Hindlimb muscle (tissue), 1 donor: ENCODE measurements at places on chromosomes 1 and 21. TPM values are rescaled to one million over a fixed set of nuclear protein-coding genes. Genes with fewer than 3 reads are reported as not detected.

Gene BMP8B
- 1.5 TPM for polyA plus RNA-seq

Gene ASTN1
- polyA plus RNA-seq, result 6.4 TPM

Gene GSTM1
- 50.6 TPM for polyA plus RNA-seq

Gene KRTAP21-1
- polyA plus RNA-seq, result not detected

Gene SMG7
- 39.5 TPM for polyA plus RNA-seq

Gene PLPP3
- polyA plus RNA-seq, result 127 TPM

Gene DNASE2B
- 0.17 TPM for polyA plus RNA-seq

Gene SLC26A9
- polyA plus RNA-seq, result 0.05 TPM

Gene GNG4
- polyA plus RNA-seq, result 0.28 TPM
